NCI-H510A treated with DMSO at 0.1 percent for 48 hours (cell line): ENCODE measurements at places on chromosomes 6 and 20.

DNA sequence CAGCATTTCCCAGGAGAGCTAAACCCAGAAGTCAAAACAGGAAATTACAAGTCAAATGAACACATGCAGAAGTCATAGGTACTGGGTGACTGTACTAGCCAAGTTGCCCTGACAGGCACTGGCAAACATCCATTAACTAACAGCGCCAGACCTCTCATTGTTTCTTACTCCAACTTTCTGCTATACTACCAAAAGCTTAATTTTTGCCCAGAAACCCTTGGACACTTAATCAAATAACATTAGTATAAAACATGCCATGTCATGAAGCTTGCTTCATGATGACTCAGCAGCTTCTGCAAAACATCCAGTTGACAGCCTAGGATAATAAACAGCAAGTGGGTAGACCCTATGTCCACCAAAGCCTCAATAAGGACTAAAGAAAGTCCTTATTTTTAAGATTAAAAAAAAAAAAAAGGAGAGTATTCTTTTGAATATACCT is 3.5 kb downstream of the NUP153 start:
- no peak for DNase-seq

DNA sequence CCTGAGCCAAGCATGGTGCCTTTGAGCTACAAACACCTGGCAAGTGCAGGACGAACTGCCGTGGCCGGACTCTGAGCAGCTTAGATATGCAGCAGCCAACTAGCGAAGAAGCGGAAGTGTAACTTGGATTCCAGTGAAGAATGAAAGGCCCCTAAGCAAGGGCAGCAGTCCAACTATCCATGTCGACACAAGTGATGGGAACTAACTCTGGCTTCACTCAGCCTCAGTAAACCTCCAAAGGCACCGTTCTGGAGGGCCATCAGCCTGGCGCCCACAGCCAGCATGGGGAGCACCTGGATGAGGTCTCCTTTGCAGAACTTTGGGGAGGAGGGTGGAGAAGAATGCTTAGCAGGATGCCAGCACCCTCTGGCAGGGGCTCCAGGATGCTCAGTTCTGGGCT is 78.4 kb upstream of the MLN start:
- no peak for DNase-seq

DNA sequence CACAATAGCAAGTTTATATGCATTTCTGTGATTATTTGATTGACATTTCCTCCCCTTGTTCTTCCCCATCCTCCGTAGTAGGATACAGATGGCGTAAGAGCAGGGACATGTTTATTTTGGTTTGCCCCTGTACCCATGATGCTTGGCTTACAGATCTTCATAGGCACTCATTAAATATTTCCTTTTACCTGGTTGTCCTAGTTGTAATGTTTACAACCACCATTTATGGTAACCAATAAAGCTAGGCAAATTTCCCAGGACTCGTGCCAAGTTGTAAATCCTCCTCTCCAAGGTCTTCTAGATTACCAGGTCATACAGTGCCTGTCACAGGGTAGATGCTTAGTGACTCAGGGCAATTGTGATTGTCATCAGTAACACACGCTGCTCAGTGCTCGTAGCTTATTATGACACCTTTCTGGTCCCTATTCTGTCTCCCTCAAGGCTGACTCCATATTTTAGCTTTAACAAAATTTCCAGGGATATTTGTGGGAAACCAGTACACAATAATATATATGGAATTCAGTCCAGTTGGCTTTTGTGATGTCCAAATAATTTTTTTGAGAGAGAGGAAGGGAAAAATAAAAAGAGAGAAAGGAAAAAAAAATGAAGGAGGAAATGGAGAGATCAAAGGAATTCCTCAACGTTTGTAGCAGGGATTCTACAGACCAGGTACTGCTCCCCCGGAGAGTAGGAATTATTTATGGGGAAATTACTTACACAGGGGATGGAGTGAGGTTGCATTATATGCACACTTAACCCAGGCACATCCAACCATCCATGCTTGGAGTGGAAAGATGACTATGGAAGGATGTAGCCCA is 24.6 kb downstream of the CYP24A1 start:
- DNase-seq, result peak; percentile 14

GRCh38 chr6:37723016-37723415 is 25.3 kb upstream of the MDGA1 start:
- no peak for DNase-seq

GRCh38 chr6:100202417-100203194 is 208.6 kb upstream of the MCHR2 start:
- DNase-seq, result no peak

DNA sequence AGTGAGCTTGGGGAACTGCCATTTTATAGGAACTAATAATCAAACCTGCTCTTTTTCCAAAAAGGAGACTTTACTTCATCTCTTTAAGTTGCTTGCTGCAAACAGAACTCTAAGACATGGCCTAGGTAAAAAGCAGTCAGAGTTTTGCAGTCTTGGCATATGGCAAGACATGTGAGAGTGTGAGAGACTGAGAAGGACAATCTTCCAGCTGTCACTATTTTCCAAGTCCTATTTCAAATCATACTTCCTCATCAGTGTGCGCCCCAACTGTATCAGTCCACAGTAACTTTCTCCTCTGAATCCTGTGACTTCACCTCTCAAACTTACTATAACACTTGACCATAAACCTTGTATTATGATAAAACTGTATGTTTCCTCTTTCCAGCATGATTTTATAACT is 10.4 kb downstream of the CALHM6 start:
- no peak for DNase-seq

GRCh38 chr20:50054626-50055511 is 58.1 kb downstream of the UBE2V1 start:
- no peak for DNase-seq

DNA sequence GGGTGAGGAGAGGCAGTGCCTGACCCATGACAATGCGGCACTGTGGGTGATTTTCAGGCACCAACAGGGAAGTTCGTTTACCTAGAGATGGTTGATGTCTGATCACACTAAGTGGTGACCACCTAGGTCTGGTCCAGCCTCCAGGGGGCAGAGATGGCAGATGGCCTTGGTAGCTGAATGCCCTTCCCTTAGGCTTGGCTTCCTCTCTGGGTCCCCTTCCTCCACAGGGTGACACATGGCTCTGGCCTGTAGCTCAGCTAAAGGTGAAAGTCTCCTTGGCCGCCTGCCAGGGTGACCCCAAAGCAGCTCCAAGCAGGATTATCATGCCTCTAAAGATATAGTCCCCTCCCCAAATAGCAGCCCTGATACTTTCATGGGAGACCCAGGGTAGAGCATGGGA is 6.4 kb downstream of the GDAP1L1 start:
- no peak for DNase-seq

DNA sequence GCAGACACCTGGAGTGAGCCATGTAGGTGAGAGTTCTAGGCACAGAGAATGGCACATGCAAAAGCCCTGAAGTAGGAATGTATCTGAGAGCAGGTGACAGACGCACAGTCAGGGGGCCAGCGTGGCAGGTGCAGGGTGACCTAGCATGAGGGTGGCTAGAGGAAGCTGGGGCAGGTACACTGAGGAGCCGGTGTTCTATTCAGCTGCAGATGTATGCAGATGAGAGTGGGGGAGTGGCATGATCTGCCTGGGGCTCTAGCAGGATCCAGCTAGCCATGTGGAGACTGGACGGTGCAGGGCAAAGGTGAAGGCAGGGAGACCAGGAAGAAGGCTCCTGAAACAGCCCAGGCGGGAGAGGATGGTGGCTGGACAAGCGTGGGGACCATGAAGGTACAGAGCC is 10.7 kb downstream of the PEDS1 start:
- peak; percentile 94 for DNase-seq

- DNase-seq, result no peak
Measured at GRCh38 chr20:64065974-64066343, 3.0 kb downstream of the TCEA2 start.

- DNase-seq, result no peak
Measured at GRCh38 chr6:143961886-143962878, 45.9 kb downstream of the PLAGL1 start.

DNA sequence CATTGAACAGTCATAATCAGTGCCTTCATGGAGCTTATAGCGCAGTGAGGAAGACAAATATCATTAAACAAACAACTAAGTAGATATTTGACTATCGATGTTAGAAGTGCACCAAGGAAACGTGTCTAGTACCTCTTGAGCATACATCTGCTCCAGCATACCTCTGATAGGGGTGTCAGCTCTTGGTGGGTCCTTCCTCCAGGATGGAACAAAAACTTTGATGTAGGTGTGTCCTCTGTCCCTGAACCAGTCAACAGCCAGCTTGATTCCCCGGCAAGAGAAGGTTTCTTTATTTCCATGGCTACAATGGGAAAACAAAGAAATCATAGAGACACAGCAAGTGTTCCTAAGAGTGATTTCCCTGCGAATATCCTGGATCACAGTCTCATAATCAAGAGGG is 23.1 kb downstream of the ZC3H12D start:
- DNase-seq, result peak; percentile 17

DNA sequence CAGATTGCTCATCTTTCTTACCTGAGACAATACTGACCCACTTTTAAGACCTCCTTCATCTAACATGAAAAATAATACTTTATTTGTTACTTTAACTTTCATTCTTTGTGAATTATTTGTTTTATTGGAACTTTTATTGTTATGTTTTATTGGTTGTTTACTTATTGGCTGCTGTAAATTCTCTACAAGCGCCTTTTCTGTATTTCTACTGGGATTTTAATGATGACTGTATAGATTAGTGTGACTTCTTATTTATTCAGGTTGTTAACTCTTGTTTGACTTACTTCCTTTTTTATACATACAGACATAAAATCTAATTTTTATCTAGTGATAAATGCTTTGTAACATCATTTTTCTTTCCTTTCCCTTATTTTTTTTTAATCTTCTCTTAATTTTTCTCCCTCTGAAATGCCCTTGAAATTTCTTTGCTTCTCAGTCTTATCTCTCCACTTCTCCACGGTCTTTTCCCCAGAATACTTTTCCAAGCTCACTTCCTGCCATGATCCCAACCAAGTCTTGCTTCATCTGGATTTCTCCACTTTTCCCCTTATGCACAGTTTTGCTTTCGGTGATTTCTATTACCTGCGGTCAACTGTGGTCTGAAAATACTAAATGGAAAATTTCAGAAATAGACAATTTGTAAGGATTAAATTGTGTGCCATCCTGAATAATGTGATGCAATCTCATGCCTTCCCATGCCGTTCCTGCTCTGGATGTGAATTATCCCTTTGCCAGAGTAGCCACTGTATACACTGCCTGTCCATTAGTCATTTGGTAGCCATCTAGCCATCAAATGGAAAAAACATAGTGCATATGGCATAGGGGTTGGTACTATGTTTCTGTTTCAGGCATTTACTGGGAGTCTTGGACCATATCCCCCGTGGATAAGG is 265.9 kb downstream of the PRL start:
- DNase-seq, result no peak

- no peak for DNase-seq
Measured at GRCh38 chr6:8181160-8181881, 79.0 kb upstream of the EEF1E1 start.

- peak; percentile 98 for DNase-seq
Measured at GRCh38 chr6:41027799-41028560, 11.0 kb downstream of the UNC5CL start.

DNA sequence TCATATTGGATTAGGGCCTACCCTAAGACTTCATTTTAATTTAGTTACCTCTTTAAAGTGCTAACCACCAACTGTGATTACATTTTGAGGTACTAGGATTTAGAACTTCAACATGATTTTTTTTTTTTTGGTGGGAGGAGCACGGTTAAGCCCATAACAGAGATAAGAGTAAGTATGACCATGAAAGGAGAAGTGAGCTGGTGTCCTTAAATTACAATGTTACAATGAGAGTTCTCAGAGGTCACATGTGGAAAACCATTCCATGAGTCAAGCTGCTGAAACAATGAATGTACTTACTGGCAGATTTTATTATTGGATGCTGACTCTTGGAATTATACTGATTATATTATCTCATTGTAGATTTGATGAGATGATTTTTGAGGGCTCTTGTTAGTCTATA is 779.3 kb upstream of the CITED2 start:
- no peak for DNase-seq

DNA sequence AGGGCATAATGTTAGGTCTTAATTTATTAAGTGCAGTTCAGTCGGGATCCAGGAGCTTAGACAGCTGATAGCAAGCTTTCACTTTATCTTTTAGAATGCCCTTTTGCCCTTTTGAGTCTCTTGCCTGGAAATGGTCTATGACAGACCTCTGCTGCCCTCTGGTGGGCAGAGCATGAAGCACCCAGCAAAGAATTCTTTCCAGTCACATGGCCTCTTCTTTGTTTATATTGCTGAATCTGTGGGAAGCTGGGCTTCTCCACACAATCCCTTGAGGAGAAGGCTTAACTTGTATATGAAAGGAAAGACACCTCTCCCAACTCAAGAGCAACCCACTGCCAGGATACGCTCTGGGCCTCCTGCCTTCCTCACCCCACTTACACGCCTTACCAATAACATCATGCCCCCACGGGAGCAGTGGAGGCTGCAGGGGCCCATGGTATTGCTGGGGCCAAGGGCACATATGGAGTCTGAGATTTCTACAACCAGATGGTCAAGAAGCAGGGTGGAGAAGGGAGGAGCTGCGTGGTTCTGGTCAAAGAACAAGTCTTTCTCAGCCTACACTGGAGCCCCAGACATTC is 20.4 kb downstream of the WFDC3 start:
- peak; percentile 92 for DNase-seq

DNA sequence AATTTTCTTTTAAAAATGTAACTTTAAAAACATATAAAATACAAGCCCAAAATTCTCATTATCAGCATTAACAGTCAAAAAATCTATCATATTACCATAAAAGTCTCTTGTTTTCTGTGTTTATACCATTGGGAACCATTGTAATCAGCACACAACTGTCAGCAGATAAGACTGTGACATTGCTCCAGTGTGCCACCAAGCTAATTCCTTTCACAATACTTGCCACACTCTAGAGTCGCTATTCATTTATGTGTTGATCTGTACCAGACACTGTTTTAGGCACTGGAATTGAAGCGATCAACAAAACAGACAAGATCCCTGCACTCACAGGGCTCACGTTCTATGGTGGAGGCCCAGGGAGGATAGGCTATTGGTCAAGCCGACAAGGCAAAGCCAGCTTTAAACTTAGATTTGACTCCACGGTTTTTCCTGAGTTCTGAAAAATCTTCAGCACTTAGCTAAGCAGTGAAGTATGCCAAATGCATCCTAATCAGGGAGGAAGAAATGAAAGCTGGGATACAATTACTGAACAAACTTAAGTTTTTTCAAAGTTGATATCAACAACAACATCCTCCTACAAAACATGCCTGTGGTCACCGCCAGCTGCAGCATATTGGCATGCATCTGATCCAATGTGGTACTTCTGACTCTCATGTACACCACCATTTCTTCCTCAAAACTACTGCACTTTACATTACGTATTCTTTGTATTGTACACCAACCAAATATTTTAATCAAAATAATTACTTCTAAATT is 60.5 kb downstream of the GMDS start:
- DNase-seq, result no peak

- peak; percentile 29 for DNase-seq
Measured at GRCh38 chr6:39508515-39508914, 186.0 kb upstream of the KCNK16 start.

DNA sequence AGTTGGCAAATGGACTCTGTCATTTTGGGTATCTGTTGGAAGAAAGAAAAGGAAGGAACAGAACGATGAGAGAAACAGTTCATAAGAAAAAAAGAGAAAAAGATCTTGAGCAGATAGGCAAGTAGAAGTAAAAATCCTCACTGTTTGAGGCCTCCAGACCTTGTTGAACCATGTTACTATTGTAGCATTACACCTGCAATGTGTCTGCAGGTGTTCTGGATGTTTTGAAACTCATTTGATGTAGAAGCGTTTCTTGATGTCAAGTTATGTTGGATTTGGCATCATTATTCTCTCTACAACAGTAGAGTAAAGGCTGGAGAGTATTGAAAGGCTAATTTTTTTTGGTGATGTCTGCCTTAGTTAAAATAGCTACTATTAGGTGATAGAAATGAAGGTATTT is 108.7 kb downstream of the CARMIL1 start:
- no peak for DNase-seq
